ENCODE measurements at places on chromosomes 1 and 21.

GRCh38 chr1:31054349-31054748 is 11.2 kb downstream of the PUM1 start:
- DNase-seq: no peak

DNA sequence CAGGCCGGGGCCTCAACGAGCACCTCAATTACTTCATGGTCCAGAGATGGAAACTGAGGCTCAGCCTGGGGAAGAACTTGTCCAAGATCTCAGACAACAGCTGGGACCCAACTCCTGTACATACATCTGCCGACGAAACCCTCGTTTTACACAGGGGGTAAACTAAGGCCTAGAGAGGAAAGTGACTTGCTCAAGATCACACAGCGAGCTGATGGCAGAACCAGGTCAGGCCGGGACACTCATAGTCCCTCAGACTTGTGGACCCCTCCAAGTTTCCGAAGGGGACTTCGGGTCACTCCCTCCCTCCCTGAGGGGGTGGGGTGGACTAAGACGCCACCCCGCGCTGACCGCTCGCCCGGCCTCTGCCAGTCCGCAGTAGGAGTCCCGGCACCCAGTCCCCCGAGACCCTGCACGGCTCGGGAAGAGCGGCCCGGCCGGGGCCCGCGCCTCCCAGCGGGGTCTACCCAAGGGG is 430 bp downstream of the WASF2 start:
- no peak for DNase-seq

GRCh38 chr1:36382231-36382630 is 3.5 kb downstream of the STK40 start:
- DNase-seq: no peak

GRCh38 chr1:174406421-174406820 is 41.3 kb upstream of the GPR52 start:
- no peak for DNase-seq

DNA sequence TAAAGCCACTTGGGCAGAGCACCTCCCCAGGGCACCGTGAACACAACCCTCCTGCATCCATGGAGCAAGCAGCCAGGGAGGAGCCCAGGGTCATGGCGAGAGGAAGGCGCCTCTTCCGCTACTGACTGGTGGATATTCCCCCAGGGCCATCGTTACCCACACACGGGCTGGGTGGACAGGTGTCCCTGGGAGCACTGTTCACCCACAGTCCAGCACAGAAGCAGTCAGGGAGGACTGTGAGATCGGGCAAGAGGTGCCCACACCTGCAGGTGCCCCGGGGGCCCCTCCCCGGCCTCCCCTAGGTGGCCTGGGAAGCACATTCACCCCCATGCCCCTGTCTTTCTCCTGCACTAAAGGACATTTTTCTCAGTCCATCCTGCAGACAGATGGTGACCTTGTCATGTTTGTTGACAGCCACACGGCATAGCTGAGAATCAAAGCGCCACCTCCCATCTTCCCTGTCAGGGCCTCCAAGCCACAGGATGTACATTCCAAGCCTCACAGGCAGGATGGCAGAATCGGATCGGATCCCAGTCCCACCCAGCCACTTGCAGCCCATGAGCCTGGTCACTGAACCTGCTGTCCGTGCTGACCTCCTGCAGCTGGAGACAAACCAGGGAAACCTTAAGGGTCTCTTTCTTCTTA is 160.2 kb downstream of the PRDM16 start:
- DNase-seq: no peak

- no peak for DNase-seq
Observed at GRCh38 chr1:185351734-185352466, 34.9 kb upstream of the IVNS1ABP start.

DNA sequence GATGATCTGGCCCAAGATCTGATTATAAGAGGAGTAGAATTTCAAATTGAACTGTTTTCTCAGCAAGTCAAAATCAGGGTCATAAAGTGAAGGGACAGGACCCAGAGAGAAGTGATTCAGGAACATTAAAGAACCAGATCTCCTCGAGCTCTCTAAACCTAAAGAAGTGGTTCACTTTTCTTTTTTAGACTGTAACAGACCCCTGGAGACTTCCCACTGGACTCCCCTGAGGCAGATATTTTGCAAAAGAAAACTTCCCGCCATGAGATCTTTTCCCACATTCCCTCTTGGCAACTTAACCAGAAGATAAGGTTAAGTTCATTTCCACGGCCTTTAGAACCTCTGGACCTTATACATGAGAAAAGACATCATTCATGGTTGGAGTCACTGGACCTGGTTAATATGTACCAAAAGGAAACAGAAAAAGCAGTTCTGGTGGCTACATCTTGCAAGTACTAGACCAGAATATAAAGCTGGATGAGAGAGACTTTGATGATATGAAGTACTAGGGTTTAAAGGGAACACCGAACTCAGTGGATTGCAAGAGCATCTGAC is 1061.4 kb downstream of the MRPL39 start:
- no peak for DNase-seq

- DNase-seq: no peak
Observed at GRCh38 chr1:37875833-37876232, 16.4 kb upstream of the MTF1 start.

All from stimulated activated CD4-positive, alpha-beta T cell treated with anti-CD3 and anti-CD28 coated beads, Interleukin-1b, Interleukin-23, amount 100 ng/mL, for 4 hours (primary cell).